Stimulated activated CD8-positive, alpha-beta memory T cell treated with anti-CD3 and anti-CD28 coated beads, Interleukin-4, amount 100 ng/mL, for 24 hours (primary cell): ENCODE measurements at places on chromosomes 5 and 9.

DNA sequence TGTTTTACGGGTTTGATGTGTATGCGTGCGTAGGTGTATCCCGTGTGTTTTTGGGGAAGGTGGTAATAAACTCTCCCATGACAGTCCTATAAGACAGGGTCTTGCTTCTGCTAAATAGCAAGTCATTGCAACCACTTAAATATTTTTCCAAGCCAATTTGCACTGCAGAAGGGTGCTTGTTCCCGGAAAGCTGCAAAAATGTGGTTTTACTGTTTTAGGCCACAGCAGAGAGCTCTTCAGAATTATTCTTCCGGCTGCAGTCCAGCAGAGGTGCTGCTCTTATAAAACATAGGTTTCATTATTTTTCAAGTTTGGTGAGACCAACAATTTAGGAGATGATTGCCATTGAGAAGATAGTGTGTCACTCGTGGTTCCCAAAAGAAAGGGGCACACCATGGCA lies 192.8 kb downstream of the NTRK2 start:
- no peak for DNase-seq

- no peak for DNase-seq
Measured at GRCh38 chr5:157519579-157520253, 55.9 kb downstream of the ADAM19 start.

DNA sequence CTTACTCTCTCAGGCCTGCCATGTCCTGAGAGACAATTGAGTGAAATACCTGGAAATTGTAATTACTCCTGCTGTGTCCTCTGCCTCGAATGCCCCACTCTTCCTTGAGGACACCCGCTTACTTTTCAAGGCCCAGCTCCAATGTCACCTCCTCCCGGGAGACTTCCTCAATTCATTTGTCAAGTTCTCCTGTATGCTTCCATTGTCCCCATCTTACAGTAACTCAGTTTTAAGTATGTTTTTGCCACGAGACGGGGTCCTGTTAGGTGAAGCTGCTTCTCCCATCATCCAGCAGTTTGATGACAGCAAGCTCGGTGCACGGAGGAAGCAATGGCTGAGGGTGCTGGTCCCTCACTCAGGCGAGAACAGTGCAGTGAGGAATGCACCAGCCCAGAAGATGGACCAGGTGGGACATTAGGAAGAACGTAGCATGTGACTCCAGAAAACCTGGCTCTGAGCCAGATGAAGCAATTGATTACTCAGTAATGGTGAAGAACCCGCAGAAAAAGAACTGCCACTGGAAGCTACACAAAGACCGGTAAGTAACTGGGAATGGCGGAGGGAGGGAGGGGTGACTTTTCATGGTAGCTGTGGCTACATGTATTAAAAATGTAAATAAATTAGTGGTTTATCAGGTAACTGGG lies 274.8 kb downstream of the DENND1A start:
- no peak for DNase-seq

GRCh38 chr9:117340422-117340821 lies 74.4 kb downstream of the ASTN2 start:
- no peak for DNase-seq

GRCh38 chr5:93096561-93096960 lies 484.5 kb downstream of the NR2F1-AS1 start:
- DNase-seq, result no peak

DNA sequence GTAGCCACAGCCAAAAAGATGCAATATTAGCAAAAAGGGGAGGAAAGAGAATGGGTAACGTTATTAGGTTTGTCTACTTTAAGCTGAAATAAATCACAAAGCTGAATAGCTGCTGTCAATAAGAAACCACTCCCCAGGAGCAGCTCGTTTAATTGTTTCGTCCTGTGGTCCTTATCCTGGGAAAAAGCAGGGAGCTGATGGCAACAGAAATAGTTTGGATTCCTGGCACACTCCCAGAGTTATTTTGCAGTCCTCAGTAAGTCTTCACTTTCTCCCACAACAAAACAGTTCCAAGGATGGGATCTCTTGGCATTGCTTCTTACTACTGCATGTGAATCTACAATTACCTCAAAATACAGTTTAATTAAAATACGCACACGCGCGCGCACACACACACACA lies 28.8 kb downstream of the FRMD3 start:
- DNase-seq, result no peak

DNA sequence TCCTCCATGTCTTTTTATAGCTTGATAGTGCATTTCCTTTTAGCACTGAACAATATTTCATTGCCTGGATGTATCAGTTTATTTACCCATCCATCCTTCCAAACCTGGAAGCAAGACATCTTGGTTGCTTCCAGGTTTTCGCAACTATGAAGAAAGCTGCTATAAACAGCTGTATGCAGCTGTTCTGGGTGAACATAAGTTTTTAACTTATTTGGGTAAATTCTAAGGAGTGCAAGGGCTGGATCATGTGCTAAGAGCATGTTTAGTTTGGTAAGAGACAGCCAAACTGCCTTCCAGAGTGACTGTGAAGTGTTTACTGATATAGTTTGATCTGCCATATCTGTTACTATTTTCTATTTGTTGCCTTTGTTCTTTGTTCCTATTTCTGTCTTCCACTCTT lies 58.5 kb downstream of the CSF2 start:
- no peak for DNase-seq

GRCh38 chr9:113530022-113530635 lies 66.6 kb downstream of the RGS3 start:
- no peak for DNase-seq

DNA sequence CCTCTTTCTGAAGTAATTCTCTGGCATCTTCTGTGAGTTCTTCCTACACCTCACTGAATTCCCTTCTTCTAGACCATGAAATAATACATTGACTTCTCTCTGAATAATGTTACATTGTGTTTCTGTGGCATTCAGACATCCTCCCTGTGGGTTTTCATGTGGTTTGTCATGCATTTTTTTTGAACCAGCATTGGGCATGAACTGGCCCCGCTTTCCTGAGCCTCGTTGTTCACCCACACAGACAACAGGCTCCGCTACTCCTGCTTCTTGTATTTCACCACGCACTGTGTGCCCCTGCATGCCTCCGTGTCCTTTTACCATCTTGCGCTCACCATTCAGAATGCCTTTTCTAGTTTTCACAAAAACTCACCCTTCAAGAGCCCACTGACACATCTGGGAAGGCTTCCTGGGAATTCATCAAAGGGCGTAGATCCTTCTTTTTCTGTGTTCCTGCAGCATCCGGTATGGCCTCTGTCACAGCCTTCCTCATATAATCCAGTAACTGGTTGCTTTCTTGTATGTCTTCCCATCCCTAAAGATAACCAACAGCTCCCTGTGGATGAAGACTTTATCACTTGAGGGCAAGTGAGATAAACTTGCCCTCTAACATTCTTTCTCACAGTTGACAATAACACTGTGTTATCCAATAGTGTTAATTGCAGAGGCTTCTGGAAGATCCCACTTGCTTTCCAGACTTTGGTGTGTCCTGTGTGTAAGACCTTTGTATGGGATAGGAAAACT lies 51.5 kb upstream of the ADAMTSL1 start:
- DNase-seq, result no peak

DNA sequence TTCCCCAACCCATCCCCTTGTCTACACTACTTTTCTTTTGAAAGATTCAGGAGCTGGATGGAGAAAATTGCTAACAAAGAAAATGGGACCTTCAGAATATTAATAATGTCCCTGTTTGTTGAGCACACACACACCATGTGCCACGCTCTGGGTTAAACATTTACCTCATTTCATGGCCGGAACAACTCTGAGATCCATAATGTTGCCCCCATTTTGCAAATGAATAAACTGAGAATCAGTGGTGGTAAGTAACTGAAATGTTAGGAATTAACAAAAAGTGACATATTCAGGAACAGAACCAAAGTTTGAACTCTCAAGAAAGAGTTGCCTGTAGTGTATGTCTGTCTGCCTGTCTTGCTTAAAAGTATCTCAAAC lies 51.4 kb upstream of the SMAD5 start:
- no peak for DNase-seq
